Brain microvascular endothelial cell (primary cell): ENCODE measurements at places on chromosomes 16 and 17.

DNA sequence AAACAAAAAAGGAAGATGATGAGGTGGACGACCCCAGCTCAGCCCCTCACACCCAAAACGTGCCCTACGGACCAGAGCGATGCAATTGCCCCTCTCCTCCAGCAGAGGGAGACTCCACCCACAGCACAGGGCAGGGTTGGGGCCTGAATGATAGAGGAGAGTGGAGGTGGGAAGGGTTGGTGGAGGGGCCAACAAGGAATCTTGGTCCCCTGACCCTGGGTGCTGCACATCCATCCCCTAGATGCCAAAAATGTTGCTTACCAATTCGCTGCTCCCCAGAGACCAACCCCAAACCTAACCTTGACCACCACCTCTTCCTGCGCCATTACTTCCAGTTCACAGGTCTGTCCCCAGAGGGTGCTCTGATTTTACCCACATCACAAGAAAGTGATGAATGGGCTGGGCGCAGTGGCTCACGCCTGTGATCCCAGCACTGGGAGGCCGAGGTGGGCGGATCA, 12.9 kb downstream of the P2RX5 start:
- no peak for DNase-seq

DNA sequence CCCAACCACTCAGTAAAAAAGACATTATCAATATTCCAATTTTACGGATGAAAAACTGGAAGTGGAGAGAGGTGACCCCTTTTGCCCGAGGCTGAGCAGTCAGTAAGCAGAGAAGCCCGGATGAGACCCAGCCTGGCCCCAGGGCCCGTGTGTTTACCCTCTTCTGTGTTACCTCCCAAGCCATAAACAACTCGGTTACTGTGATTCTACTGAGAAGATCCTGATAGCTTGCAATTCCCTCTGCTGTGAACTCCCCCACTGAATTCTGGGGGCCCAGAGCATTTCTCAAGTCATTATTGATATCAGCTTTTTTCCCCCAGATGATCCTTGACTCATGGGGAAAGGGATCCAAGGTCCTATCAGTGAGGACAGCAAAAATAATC, 482.6 kb upstream of the ERCC4 start:
- no peak for DNase-seq

- DNase-seq: no peak
Measured at GRCh38 chr16:85704011-85704410, 15.3 kb upstream of the GINS2 start.

DNA sequence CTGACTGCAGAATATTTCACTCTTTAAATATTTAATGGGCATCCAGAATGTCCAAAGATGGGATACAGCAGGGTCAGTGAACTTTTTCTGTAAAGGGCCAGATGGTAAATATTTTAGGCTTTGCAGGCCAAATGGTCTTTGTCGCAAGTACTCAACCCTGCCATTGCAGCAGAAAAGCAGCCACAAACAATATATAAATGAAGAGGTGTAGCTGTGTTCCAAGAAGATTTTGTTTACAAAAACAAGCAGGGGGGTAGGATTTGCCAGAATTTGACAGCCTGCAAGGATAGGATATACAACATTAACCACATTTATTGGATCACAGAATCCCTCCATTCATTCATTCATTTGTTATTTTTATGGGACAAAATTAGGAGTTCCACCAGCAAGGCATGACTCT, 435.0 kb upstream of the DYNLRB2 start:
- no peak for DNase-seq

DNA sequence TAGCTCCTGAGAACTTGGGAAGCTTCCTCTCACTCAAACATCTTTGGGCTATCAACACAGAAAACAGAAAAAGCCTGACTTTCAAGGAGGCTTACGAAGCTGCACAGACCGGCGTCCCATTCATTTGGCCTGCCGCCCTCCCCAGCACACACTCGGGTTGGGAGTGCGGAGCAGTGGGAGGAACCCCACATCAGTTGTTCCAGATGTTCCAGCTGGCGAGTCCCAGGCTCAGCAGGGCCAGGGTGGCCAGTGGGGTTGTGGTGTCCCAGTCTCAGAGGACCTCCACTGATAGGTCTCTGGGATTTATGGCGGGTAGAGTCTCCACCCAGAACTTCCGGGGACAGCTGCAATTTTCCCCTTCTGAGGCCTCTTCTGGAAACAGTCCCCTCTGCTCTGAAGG, 43.1 kb upstream of the DLX4 start:
- DNase-seq: no peak

DNA sequence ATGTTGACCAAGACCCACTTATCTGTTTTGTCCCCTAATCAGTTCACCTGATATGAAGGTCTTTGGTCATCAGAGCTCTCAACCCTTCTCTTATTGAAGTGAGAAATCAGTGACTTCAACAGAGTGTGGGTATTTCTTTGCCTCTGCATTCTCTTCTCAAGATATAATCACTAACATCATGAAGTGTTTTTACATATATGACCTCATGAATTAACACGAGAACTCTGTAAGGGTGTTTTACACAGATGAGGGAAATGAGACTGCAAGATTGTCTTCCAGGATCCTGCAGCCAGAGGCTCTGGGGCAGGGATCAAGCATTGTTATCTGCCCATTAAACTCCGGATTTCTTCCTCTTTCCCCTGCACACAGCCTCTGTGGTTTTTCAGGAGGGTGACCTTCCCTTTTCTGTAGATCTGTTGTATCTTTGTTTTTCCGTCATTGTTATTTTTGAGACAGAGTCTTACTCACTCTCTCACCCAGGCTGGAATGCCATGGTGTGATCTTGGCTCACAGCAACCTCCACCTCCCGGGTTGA, 22.7 kb downstream of the LCMT1 start:
- DNase-seq: peak; percentile 37

GRCh38 chr16:84138824-84139627, 6.0 kb downstream of the HSDL1 start:
- no peak for DNase-seq

DNA sequence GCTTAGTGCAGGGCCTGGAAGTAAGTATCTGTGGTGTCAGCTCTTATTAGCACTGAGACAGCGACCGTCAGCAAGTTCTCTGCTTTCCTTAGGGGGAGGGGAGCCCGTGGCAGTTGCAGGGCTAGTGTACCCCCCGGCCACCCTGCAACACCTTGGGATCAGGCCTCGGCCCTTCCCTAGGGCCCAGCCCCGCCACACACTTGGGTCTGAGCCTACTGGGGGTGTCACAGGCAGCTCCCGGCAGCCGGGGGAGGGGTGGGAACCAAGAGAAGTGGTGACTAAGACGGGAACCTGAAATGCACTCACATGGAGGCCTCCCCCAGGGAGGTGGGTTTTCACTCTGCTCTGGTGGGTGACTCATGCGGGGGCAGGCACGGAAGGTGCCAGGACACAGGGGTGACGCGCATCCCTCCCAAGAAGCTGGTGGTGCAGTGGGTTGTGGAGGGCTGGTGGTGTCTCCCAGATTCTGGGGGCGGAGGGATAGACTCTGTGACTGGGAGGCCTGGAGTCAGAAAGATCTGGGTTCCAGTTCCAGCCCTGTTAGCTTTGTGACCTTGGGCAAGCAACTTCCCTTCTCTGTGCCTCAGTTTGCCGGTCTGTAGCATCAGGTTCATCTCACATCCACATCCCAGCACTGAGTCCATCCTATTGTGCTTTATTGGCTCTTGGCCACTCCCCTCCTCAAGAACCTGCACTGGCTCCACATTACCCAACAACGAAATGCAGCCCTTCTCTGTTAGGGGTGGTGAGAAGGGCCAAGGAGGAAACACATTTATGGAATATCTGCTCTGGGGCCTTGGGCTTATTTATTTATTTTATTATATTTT, 44.5 kb downstream of the LAT start:
- DNase-seq: peak; percentile 98
